Naive thymus-derived CD4-positive, alpha-beta T cell (primary cell): ENCODE measurements at places on chromosomes 2 and 18.

DNA sequence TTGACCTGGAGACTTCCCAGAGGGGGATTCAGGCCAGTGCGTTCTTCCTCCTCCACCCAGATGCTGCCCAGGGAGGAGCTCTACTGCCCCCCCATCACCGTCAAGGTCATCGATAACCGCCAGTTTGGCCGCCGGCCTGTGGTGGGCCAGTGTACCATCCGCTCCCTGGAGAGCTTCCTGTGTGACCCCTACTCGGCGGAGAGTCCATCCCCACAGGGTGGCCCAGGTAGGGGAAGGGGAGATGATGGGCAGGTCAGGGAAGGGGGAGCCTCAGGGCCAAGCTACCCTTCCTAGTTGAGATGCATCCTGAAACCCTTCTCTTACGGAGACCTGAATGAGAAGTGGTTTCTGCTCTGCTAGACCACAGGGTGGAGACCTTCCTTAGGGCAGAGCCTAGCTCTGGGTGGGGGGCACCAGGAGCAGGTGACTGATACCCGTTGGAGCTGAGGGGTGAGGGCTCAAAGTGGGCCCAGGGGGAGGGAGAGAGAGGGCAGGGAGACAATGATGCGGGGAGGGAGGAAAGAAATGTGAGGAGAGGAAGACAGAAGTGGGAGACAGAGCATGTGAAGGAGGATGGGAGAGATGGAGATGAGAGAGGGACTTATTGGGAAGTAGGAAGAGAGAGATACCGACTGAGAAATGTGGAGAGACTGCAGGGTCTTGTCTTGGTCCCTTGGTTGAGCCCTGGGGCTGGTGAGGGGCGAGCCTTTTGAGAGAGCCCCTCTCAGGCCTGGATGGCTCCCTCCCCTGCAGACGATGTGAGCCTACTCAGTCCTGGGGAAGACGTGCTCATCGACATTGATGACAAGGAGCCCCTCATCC lies 159.4 kb downstream of the DYSF start:
- H3K4me3 ChIP-seq = no peak overlapping the region
- no peaks in the 10 kb centered on the region for H3K36me3 ChIP-seq
- H3K27ac ChIP-seq = no peak overlapping the region
- no peak for DNase-seq

GRCh38 chr18:50624981-50625380 lies 65.1 kb downstream of the MAPK4 start:
- no peak overlapping the region for H3K4me3 ChIP-seq
- no peak for DNase-seq
- no peaks in the 10 kb centered on the region for H3K4me1 ChIP-seq
- no peaks in the 10 kb centered on the region for H3K27me3 ChIP-seq
- H3K27ac ChIP-seq = no peak overlapping the region
- H3K36me3 ChIP-seq = no peaks in the 10 kb centered on the region

- no peak for DNase-seq
- no peaks in the 10 kb centered on the region for H3K27me3 ChIP-seq
- H3K27ac ChIP-seq = no peak overlapping the region
These were observed 270.9 kb downstream of the ATAD2B start for GRCh38 chr2:23655934-23656596.

DNA sequence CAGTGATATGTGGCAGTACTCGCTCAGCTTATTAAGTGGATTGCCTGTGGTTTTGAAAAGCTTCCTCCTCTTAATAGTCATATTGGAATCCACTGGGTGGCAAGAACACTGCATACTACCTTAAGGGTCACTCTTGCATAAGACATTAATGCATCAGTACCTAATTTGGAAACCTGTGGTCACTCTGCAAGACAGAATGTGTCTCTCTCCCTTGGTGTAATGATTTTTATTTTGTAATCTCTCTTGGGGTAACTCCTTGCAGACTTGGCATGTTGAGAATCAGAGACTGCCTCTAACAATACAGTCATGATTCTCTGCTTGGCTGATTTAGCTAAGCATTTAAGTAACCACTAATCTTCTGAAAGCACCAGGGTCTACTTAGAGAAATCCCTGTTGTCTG lies 33.0 kb upstream of the IER3IP1 start:
- H3K36me3 ChIP-seq = no peaks in the 10 kb centered on the region
- no peak overlapping the region for H3K27ac ChIP-seq
- H3K4me3 ChIP-seq = no peak overlapping the region
- DNase-seq = no peak
- no peaks in the 10 kb centered on the region for H3K4me1 ChIP-seq
- H3K27me3 ChIP-seq = no peaks in the 10 kb centered on the region

- H3K27me3 ChIP-seq = no peaks in the 10 kb centered on the region
- DNase-seq = no peak
- H3K36me3 ChIP-seq = no peaks in the 10 kb centered on the region
- H3K27ac ChIP-seq = peak overlapping the region; percentile 52
- peak overlapping the region; percentile 34 for H3K4me3 ChIP-seq
- H3K4me1 ChIP-seq = peaks cover 79% of the 10 kb centered on the region
These were observed 23.8 kb downstream of the AAK1 start for GRCh38 chr2:69619725-69620124.

DNA sequence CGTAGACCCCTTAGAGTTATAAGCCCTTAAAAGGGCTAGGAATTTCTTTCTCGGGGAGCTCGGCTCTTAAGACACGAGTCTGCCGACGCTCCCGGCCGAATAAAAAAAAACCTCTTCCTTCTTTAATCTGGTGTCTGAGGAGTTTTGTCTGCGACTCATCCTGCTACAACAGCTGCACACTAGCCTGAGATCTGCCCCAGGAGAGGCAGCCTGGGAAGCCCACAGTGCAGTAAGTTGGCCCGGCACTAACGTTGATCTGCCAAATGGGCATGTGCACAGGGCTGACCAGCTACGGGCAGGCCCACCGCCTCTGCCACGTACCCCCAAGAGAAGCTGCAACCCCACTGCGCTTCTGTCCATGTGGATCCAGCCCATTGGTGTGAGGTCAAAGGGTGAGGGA lies 8.4 kb upstream of the LIMS2 start:
- H3K36me3 ChIP-seq = no peaks in the 10 kb centered on the region
- no peak overlapping the region for H3K27ac ChIP-seq
- no peaks in the 10 kb centered on the region for H3K4me1 ChIP-seq
- H3K4me3 ChIP-seq = no peak overlapping the region
